SJCRH30 (cell line): ENCODE measurements at places on chromosomes 6 and 20. TPM values are rescaled to one million over a fixed set of nuclear protein-coding genes. Genes with fewer than 3 reads are reported as not detected.

The TPBG gene
- 47.2 and 49.9 TPM in 2 replicates for total RNA-seq

DNA sequence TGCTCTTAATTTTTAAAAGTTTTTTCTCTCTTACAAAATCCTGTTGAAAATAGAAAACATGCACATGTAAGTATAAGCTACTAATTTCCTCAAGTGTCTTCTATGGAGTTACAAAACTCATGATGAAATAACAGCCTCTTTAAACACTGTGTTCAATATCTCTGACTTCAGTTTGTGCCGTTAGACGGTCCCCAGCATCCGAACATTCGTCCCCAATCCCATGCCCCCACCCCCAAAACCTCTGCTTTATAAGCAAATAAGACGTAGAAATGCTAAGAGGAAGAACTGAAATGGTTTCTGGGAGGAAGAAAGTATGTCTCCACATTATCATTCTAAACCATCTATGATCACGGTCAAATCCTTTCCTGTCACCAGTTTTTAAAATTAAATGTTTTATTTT is 31.7 kb upstream of the MYB start:
- DNase-seq = no peak

DNA sequence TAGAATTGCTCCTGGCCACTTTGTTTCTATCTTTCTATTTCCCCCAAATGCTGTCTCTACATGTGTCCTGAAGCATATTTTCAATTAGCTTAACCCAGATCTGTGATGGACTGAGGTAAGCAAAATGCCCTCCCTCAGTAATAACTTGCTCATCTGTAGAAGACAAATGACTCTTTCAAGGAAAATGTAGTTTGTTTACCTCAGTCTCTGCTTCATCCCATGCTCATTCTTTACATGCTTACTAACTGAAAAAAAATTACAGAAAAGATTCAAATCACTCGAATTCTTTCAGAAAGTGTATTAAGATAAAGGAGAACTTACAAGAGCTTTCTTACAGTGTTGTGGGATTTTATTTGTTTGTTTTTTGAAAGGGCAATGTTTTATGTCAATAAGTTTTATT is 531.1 kb downstream of the LMBRD1 start:
- DNase-seq = no peak

- no peak for DNase-seq
Observed at GRCh38 chr6:119308048-119308570, 41.5 kb downstream of the MAN1A1 start.

The NKAPL gene
- total RNA-seq = not detected in 2 replicates
